ENCODE measurements at places on chromosomes 5 and 9.

DNA sequence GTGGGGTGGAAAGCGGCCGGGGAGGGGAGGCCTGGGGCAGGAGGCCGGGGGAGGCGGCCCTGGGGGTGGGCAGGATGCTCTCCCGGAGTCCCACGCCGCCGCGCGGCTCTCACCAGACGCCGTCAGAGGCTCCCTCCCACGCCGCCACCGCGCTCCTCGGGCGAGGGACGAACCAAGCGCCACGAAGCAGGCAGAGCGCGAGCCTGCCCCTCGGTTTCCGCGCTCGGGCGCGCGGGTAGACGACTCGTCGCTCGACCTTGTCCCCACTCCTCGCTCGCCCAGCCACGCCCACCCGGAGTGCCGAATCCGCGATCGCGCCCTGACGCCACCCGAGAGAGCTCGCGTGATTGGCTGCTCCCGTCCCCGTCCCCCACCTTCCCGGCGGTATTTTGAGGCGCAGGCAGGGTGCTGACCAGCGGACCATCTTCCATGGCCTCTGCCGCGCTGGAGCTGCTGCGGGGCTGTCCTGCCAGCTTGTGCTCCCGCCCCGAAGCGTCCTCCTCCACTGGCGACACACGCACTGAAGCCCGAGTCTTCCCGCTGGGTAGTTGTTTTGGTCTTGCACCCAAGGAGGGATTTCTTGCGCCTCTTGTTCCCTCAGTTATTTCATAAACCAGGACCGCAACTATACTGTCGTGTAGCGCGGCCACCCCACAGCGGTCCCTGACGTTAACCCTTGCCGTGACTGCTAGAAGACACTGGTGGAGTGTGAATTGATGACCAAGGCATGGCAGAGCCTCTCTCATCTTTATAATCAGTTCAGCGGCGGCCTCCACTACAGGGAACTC lies at the start of gene GNE:
GNE (minus strand) TSS at position 241 of the 788 bp plus-strand sequence. CDS start 9,093 bp downstream, outside the sequence.
- DNase-seq, result peak; percentile 81

DNA sequence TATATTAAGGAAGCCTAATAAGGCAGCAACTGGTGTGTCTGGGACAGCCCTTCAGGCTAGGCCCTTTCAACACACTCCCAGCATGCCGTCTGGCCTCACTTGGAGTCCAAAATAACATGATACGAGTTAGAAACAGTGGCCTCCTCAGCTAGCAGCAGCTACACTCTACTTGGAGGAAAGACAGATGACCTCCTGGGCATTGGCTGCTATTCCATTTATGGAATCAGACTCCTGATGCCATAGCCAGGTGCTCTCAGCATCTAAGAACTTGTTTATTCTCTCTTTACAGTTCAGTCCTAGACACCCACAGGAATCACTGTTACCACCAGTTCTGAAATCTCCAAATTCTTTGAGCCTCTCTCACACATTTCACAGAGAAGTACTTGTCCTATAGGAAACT lies 31.8 kb downstream of the RUSC2 start:
- DNase-seq, result no peak

DNA sequence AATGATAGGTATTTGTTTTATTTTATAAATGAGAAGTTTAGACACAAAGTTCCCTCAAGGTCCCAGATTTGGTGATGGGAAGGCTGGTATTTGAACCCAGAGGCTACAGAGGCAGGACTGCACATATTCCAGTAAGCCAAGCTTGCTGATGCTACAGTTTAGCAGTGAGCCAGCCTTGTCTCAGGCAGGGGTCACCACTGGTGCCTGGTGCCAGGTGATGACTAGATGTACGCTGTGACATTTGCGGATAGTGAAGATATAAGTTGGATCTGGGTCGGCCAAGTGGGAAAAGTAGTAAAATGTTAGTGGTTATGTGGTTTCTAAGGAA lies 143.9 kb downstream of the AOPEP start:
- DNase-seq, result no peak

DNA sequence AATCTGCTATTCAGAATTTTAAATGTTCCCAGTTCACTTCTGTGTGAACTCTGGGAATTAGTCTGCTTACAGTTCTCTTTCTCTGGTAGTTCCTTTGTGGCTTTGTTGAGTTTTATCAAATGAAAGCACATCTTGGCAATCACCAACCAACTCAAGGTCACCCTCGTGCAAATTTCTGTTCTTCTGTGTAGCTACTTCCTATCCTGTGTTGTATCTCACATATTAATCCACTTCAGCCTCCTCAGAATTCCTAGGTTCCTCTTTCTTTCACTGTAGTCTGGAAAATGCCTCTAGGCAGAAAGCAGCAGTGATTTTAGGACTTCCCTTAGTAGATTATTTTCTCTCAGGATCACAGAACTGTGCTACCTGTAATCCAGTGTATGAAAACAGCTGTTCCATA lies 100.3 kb downstream of the AUH start:
- no peak for DNase-seq

GRCh38 chr5:153511622-153512021 lies 21.2 kb downstream of the GRIA1 start:
- no peak for DNase-seq

GRCh38 chr9:123689701-123690428 lies 240.1 kb downstream of the DENND1A start:
- no peak for DNase-seq

- no peak for DNase-seq
Observed at GRCh38 chr9:112408819-112409218, 28.9 kb downstream of the HSDL2 start.

GRCh38 chr5:126801174-126801991 lies 24.4 kb downstream of the LMNB1 start:
- no peak for DNase-seq

GRCh38 chr5:134649163-134649835 lies 714 bp downstream of the SEC24A start:
- no peak for DNase-seq

All from NCI-H1694 treated with DMSO at 0.1 percent for 48 hours (cell line).